ENCODE measurements at places on chromosomes 16 and 17.

DNA sequence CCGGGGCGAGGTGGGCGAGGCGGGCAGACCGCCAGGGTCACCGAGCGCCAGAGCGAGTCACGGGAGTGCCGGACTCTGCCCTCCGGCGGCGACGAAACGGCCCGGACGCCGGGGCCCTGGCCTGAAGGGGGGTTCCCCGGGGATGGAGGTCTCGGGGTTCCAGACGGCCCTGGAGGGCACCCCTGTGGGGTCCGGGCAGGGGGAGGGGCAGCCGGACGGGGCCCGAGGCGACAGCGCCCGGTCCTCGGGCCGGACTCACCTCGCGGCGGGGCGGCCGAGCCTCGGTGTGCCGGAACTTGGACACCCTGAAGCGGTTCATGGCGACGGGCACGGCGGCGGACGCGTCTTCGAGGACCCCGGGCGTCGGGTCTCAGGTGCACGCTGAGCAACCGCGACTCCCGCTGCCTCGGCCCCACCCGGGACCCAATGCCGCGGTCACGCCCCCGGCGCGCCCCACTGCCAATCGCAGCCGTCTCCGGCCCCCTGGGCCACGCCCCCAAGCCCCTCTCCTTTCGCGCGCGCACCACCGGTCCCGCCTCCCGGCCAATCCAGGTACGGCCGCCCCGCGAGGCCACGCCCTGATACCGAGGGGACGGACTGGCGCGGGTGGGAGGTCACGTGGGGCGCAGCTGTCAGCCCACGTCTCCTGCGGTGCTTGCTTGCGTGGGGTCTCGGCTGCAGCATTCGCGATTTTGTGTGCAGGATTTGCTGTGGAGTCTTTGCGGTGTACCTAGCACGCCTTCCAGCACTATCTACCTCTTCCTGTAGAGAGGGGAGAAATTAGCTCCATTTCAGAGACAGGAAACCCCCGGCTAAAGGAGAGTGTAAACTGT is at the start of gene CORO7:
Gene CORO7, minus strand, starts transcription at position 397 of the 833 bp plus-strand sequence. Its CDS starts 78 bp downstream, at position 319.
- peak; percentile 99 for DNase-seq

DNA sequence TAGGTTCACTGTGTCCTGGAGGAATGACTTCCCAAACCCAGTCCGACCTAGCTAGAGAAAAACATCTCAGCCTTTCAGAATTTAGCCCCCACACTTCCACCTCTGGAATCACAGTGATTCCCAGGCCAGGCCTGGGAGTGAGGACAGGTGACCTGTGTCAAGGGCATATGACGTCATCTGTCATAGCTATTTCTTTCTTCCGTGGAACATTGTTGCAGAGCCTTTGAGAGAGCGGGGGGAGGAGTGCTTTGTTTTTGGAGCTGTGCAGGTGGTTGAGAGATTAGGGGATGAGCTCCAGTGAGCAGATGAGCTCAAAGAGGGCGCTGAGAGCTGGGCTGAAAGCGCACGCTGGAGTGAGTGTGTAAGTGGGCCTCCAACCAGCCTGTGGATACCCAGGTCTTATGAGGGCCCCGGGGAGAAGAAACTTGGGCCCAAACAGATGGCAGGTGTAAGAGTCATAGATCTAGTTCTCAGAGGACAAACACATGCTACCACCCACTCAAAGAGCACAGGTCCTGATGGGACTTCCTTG is 344.8 kb downstream of the SNX29 start:
- no peak for DNase-seq

GRCh38 chr17:17841601-17842025 is 4.8 kb upstream of the SREBF1 start:
- DNase-seq, result no peak

DNA sequence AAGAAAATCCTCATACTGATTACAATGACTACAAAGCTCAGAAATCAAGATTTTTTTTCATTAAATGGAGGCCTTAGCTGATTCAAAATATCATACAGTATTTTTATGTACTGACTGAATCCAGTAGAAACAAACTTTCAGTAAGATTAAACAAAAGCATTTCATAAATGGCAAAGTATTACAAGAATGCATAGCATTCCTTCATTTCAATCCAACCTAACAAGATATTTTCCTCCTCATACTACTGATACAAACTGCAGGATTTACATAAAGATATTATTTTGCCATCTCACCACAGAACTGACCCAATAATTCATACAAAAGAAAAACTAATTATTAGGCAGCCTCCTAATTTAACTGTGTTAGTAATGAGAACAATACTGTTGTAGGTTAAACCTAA is 6.2 kb upstream of the KANSL1 start:
- no peak for DNase-seq

DNA sequence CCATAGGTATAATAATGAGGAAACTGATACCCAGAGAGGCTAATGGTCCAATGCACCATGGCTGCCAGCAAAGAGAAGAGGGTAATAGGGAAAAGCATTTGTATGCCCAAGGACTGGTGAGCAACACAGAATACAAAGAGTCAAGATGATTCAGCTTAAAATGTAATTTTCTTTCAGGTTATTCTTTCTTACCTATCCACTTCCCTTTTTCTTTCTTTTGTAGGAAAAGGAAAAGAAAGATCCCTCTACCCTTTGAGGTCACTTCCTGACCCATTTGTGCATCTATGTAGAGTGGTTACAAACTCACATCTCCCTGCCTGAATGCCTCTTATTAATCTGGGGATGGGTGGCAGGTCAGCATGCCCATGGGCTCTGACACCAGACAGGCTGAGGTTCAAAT is 3.5 kb upstream of the PLCG2 start:
- no peak for DNase-seq

- DNase-seq, result no peak
Measured at GRCh38 chr17:9225305-9226101, 204.2 kb downstream of the NTN1 start.

- no peak for DNase-seq
Measured at GRCh38 chr17:40031706-40032105, 16.5 kb downstream of the CSF3 start.

GRCh38 chr16:72658888-72659717 is 388.8 kb downstream of the ZFHX3 start:
- DNase-seq, result no peak

- DNase-seq, result peak; percentile 8
Measured at GRCh38 chr17:55344514-55344997, 77.1 kb downstream of the MMD start.

DNA sequence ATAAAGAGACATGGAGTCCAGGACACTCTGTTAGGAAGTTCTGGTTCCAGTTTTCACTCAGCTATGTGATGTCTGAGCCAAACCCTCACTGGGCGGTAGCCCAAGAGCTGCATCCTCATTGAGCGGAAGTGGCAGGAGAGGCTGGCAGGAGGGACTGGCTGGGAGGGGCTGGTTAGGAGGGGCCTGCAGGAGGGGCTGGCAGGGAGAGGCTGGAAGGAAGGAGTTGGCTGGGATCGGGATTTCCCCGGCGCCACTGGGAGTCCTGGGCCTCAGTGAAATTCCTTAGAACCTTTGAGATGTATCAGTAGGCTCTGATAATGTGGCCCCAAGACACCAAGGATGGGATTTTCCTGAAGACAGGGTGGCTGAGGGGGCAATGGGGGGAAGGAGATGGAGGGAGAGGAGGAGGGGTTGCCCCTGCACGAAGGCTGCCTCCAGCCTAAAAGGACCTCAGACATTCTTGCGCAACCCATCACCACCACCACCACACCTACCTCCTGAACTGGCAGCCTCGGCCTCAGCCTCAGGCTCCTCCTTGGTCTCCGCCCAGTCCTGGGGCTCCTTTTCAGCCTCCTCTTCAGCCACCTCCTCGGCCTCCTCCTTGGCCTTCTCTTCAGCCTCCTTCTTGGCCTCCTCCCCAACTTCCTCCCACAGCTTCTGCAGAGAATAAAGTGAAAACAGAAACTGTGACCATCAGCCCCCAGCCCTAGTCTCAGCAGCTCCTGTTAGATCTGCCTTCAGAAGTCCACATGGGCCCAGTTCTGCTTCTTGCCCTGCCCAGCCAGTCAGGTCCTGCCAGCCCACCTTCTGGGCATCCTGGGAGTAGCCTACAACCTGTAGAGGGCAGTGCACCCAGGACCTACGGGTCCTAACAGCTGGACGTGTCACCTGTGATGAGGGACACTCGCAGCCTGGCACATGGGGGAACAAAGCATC is 31.7 kb downstream of the CNGB1 start:
- DNase-seq, result no peak

GRCh38 chr16:73016488-73016830 is 31.5 kb downstream of the ZFHX3 start:
- no peak for DNase-seq

GRCh38 chr17:49556223-49556943 is 19.3 kb upstream of the NXPH3 start:
- peak; percentile 71 for DNase-seq

- no peak for DNase-seq
Measured at GRCh38 chr16:68737730-68738629, 888 bp downstream of the CDH1 start.

DNA sequence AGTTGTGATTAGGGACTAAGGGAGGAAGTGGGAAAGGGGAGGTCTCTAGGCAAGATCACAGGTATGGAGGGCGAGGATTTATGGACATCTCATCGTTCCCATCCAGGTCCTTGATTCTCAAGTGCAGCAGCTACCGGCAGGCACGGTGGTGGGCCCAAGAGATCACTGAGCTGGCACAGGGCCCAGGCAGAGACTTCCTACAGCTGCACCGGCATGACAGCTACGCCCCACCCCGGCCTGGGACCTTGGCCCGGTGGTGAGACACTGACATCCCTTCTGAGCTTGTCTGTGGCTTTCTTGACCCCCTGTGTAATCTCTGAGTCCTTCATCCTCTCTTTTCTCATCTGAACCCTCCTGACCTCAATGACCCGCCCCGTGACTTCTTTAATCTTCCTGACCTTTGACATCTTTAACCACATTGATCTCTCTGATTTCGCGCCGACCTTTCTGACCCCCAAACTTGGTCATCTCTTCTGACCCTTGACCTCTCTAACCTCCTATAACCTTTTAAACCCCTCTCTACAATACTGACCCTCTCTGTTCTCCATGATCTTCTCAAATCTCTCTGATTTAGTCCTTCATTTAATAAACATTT is 3.8 kb downstream of the PLD2 start:
- DNase-seq, result no peak

DNA sequence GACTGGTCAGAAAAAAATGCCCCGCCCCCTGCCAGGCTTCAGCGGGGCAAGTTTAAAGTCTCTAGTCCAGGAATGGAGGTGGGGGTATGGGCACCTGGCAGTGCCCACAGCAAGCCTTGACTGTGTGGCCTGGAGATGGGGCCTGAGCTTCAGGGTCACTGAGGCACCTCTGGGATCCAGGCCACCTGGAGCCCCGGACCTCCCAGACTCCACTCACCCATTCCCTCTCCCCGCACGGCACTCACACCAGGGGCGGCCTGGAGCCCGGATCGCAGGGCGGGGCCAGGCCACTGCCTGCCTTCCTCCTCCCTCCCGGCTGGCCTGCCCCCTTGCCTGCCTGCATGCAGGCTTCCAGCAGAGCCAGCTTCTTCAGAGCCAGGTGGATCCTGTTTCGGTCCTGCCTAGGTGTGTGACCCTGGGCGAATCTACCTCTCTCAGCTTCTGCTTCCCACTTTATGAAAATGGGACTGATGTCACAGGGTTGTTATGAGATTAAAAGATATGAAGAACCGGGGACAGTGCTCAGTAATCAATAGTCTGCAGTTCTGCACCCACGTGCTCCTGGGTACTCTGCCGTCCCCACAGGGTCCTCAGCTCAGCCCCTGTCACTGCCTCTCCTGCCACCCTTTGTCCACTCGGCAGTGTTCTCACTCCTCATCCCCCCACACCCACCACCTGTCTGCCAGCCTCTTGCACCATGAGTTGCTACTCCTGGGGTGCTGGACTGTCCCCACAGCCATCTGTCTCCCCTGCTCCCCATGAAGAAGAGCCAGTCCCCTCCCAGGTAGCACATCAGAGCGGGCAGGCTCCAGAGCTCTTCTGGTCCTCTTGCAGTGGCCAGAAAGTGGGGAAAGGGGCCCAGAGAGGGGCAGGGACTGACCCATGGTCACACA is 1.2 kb upstream of the TCAP start:
- DNase-seq, result no peak
